ENCODE measurements at places on chromosomes 7 and 10. TPM values are rescaled to one million over a fixed set of nuclear protein-coding genes. Genes with fewer than 3 reads are reported as not detected.
A peak's percentile ranks its signal among the peaks of the same experiment; 100 is the strongest.

DNA sequence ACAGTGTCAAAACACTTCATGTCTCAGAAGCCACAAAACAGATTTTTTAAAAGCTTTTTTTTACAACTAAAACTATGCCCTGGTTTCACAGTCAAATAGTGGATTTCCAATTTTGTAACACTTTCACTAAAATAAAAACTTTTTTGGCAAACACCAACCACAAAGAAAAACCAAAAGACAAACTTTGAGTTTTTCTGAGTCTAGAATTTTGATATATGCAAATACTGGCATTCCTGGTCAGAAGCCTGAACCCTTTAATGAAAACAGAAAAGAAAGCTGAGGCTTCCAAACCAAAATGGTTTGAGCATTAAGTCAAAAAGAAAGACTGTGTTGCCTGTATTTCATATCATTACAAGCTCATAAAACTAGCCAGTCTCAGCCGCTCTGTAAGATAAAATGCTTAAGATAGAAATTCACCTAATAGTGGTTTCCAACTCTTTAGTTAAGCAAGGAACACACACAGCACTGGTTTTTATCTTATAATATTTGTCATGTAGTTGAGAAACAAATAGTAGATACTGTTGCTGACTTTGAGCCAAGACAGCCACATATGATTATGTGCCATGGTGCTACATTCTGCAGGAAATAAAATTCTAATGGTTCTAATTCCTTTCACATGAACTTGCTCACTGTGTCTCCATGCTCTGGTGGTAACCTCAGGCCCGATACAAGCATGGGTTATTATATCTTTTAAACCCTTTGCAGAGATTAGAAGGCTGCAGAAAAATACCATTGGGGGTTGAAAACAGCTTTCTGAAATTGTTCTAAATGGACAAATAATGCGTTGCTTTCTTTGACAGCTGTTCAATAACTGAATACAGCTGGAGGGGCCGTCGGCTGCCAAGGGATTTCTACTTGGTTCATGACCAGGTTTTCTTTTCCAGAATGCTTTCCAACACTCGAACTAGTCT is 49.4 kb downstream of the FAM171A1 start:
- ATAC-seq = no peak

DNA sequence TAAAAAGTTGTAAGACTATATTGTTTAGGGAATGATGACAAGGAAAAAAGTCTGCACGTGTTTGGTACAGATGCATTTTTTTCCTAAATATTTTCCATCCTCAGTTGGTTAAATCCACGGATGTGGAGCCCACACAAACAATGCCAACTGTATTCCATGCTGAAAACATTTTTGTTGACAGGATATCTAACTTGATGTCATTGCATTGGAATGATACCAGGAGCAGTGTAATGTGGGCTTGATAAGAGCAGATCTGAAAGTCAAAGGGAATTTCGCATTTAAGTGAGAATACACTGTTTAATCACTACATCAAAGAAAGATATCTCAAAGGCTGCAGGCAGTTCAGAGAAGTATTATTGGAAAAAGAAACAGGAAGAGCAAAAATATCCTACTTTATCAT is 49.5 kb upstream of the TMEM140 start:
- no peak for ATAC-seq

- ATAC-seq = no peak
Observed at GRCh38 chr10:1530871-1531517, 206.3 kb downstream of the ADARB2 start.

DNA sequence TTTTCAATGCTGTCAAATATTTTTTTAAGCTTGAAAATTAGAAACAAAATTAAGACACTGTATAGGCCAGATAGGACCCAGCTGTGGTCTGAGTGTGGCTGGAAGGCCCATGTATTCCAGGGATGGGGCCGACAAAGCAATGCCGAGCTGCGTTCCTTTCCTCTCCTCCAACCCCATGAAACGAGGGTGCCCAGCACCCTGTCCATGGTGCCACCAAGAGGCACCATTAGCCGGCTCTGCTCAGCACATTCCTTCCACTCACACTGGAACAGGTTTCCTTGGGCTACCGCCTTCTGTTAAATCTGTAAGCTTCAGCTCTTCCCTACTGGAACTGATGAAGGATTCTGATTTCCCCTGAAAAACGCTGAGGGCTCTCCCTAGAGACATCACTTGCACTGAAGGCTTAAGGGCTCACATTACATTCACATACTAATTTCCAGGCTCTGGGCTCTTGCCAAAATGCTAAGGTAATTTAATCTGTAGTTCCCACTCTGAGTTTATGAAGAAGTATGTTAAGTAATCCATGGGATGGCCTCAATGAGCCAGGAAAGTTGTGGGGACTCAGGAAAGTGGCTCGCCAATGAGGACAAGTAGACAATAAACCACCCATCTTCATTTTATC is 73.7 kb upstream of the CAMK2B start:
- ATAC-seq = no peak

Gene HHEX
- total RNA-seq = 0.53 TPM

DNA sequence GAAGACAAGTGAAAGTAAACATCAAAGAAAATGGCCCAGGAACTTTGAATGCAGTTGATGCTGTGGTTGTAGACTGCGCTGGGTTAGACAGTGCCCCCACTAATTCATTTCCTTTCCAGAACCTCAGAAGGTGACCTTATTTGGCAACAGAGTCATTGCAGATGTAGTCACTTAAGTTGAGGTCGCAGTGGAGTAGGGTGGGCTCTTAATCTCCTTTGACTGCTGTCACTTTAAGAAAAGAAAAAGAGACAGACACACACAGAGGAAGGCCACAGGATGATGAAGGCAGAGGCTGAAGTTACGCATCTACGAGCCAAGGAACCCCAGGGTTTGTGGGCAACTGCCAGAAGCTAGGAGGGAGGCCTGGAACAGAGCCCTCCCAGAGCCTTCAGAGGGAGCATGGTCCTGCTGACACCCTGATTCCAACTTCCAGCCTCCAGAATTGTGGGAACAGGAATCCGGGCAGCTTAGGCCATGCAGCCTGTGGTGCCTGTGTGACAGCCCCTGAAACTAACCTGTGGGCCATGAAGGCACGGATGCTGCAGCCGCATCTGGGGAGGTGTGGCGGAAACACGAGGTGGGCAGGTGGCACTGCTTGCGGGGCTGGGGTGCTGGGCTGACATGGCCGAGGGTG is 107.6 kb downstream of the PRKAG2 start:
- peak; percentile 80 for ATAC-seq

Gene CC2D2B
- total RNA-seq = 0.73 TPM
